ENCODE measurements at places on chromosomes 12 and 14.

GRCh38 chr12:114984634-114985061 is 300.7 kb upstream of the TBX3 start:
- DNase-seq, result no peak

DNA sequence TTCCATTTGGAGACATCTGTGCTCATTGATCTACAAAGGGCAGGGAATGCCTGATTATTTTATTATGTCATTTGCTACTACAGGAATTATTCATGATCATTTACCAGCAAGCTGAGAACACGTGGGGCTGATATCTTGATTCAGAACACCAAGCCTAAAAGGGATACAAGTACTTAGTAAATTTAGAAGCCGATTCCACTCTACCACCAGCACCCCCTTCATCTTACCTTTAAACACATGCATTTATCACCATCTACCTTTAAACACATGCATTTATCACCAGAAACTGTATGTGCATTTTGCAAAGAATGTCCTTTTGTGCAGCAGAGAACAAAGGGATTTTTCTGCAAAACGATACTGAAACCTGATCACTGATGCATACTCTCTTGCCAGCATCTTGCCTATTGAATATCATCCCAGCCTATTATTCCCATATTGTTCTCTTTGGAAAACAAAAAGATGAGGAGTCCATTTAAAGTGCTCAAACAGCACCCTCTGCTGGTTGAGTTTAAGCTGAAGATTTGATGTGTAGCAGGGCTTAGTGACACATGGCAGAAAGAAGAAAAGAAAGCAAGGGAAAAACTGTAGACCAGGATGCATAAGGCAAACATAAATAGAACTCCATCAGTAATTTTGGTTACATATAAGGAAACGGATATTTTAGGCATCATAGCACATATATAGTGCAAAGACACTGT is 132.6 kb upstream of the PLEKHG7 start:
- peak; percentile 61 for DNase-seq

- DNase-seq, result peak; percentile 91
Measured at GRCh38 chr14:105474483-105475268, at the start of gene CRIP2. TSS of gene CRIP2 (plus strand) at chr14:105474821. CDS start at chr14:105474863, 42 bp downstream.

- no peak for DNase-seq
Measured at GRCh38 chr14:33689680-33690079, 261.2 kb downstream of the EGLN3 start.

DNA sequence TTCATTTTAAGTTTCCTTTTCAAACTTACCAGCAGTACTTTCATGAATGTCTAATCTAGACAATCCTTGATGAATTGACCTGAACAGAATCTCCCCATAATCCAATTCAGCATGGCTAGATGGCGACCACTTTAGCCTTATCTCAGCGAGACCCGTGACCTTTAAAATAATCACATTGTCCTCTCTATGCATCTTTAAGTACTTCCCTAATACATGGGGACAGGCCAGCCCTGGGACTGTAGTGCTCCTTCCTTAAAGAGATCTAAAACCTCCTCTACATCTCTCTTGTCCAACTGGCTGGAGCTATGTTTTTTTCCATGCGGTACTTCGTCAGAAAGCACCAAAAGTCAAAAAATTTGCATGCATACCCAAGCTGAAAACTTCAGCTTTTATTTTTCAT is 746.0 kb downstream of the VRK1 start:
- no peak for DNase-seq
